ENCODE measurements at places on chromosomes 2 and 18.

DNA sequence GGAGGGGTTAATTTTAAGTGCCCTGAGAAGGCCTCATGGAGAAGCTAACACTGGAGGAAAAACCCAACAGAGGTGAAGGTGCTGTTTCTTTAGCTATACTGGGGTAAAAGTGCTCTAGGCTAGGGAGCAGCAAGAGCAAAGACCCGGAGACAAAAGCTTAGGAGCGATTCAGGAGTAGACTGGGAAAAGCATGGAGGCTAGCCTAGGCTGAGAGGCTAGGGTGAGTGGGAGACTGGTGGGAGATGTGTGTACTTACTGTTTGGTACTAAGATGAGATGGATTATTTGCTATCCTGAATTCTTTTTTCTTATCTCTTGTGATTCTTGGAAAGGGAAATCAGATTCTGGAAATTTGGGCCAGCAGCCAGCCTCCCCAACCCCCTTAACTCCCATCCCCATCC is 2.0 kb downstream of the GIGYF2 start:
- peak; percentile 49 for DNase-seq

- no peak for DNase-seq
Observed at GRCh38 chr2:3102081-3102921, 275.3 kb downstream of the EIPR1 start.

DNA sequence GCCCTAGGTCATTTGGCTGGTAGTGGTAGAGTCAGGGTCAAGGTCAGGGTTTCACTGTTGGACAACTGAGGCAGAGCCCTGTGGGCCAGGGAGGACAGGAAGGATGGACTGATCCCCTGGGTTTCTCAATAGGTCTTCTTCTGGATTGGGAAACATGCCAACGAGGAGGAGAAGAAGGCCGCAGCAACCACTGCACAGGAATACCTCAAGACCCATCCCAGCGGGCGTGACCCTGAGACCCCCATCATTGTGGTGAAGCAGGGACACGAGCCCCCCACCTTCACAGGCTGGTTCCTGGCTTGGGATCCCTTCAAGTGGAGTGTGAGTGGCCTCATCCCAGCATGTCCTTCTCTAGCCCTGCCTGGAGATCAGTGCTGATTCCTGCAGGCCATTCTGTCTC is 18.1 kb downstream of the VIL1 start:
- no peak for DNase-seq

GRCh38 chr2:36058953-36059352 is 296.6 kb upstream of the CRIM1 start:
- no peak for DNase-seq

GRCh38 chr2:241849616-241850543 is 8.8 kb downstream of the PDCD1 start:
- no peak for DNase-seq

GRCh38 chr2:88167740-88168139 is 2.4 kb upstream of the THNSL2 start:
- no peak for DNase-seq

- no peak for DNase-seq
Observed at GRCh38 chr18:46732201-46732600, 24.7 kb downstream of the ST8SIA5 start.

DNA sequence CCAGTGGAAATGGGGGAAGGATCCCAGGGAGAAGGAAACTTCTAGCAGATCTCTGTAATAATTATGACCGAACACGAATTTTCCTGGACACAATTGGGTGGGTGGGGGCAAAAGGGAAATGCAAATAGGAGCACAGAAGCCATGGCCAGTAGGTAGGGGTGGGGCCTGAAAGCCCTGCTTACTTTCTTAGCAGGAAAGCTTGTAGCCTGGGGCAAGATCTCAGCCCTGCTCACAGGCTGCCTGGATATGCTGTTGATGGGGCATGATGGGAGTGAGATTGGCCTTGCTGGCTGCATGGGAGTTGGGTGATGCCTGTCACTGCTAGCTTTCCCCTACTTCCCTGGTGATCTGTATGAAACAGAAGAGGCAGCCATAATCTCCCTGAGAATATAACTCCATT is 45.9 kb upstream of the SPOPL start:
- DNase-seq, result no peak

DNA sequence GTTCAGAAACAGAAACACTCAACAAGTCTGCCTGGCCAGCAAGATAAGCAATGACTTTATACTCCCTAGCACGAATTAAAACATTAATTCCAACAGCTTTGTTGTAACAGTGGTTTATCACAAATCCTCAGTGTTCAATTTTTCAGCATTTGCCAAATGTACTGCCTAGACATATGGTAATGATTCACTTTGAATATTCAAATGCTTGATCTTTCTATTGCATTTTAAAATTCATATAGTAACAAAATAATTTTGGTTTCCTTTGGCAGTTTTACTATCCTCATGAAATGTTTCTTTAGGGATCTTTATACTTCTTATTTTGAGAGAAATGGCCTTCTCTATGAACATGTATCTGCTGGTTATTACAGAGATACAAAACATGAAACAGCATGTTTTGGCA is 851.8 kb upstream of the NXPH2 start:
- no peak for DNase-seq

GRCh38 chr2:148926981-148927401 is 52.0 kb downstream of the KIF5C start:
- DNase-seq, result no peak

- DNase-seq, result peak; percentile 90
Observed at GRCh38 chr18:55415258-55415871, 172.6 kb downstream of the TCF4 start.

DNA sequence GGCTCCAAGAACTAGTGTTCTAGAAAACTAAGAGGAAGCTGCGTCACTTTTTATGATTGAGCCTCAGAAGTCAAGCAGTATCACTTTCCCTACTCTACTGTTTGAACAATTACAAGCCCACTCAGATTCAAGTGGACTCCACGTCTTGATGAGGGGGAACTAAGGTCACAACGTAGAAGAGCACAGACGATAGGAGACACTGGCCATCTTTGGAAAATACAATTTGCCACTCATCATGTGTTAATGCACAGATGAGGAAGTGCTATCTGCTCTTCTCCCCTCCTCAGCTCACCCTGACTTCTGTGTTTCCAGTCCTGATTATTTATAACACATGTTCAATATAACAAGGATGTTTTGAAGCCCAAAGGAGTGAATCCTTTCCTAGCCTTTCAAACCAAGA is 76.1 kb upstream of the CYP1B1 start:
- DNase-seq, result no peak

GRCh38 chr2:233501198-233502076 is 65.1 kb downstream of the USP40 start:
- no peak for DNase-seq

DNA sequence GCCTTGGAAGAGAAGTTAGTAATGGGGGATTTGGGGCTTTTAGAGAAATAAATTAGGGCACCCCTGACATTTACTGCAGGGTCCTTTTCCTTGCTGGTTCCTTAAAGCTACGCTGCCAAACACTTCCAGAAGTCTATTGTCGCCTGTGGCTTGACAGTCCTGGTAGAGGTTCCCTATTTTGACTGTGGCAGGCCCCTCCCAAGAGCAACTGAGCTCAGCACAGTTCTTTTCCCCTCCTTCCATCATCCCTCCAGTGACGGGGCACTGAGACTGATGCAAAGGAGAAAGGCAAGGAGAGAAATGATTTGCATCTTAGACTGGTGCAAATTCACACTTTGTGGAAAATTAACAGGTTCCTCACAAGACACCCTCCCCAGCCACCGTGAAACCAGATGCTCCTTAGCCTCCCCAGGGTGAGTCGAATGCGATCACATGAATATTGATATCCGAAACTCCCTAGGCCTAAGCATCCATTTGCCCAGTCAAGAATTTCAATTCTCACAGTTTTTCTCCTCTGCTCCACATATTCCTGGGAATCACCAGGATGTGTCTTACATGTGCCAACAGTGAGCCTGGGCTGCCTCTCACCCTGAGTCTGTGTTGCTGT is 45.4 kb downstream of the RABL2A start:
- DNase-seq, result peak; percentile 14

DNA sequence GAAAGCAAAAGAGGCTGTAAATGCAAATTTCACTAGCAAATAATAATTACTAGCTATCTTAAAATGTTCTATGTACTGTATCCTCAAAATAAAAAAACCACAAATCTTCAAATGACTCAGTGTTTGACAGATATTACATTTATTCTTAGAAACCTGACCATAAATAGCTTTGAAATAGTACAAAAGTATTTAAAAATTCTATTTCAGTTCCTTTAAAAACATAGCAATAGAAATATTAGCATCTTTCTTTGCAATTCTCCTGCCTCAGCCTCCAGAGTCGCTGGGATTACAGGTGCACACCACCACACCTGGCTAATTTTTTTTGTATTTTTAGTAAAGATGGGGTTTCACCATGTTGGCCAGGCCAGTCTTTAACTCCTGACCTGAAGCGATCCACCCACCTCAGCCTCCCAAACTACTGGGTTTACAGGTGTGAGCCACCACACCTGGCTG is 50.6 kb downstream of the MSH6 start:
- DNase-seq, result no peak

GRCh38 chr2:172358691-172359556 is 68.5 kb upstream of the ITGA6 start:
- DNase-seq, result no peak

DNA sequence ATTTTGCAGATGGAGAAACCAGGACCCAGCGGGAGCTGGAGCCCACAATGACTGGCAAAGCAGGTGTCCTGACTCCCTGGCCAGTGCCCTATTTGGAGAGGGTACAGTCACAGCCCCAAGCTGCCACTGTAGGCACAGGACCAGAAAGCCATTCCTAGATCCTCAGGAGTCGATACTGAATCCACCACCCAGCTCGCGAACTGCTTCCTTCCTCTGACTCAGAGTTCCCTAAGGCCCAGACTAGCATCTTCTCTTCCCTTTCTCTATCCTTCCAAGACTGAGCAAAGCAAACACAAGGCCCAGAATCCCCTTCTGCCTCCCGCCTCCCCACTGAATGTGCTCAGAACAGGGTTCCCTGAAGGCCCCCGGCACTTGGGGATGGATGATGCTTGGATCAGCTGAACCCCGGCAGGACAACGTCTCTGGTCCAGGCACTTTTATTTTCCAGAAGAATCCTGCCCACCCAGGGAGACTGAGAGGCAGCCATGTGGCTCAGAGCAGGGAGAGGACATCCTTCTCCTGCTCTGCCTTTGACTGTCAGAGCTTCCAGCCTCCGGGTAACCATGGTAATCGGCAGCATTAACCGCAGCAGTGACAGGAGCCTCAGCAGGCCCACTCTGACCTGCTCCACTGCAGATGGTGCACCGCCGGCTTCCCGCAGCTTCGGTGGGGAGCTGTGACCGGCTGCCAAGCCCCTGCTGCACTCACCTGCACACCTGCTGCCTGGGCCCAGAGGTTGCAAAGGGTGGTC is 34.8 kb upstream of the KLHL29 start:
- no peak for DNase-seq

- DNase-seq, result no peak
Observed at GRCh38 chr2:191642541-191642940, 35.4 kb upstream of the NABP1 start.

GRCh38 chr18:23837591-23837990 is 148.3 kb downstream of the LAMA3 start:
- DNase-seq, result no peak

DNA sequence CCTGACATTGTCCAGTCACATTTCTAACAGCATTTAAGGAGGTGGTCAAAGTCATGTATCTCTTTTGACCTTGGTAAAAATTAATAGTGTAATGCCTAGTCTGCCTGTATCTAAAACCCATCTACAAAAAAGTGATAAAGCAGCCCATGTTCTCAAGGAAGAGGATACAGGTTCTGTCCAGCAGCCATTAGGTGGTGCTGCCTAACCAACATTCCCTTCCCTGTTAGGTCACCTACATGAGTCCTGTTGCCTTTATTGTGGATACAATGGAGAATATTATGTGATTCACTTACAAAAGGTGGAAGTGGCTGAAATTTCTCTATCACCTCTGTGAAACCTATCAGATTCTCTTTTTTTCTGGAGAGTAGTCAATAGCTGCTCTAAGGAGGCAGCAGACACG is 52.5 kb downstream of the AQP4 start:
- DNase-seq, result peak; percentile 80

DNA sequence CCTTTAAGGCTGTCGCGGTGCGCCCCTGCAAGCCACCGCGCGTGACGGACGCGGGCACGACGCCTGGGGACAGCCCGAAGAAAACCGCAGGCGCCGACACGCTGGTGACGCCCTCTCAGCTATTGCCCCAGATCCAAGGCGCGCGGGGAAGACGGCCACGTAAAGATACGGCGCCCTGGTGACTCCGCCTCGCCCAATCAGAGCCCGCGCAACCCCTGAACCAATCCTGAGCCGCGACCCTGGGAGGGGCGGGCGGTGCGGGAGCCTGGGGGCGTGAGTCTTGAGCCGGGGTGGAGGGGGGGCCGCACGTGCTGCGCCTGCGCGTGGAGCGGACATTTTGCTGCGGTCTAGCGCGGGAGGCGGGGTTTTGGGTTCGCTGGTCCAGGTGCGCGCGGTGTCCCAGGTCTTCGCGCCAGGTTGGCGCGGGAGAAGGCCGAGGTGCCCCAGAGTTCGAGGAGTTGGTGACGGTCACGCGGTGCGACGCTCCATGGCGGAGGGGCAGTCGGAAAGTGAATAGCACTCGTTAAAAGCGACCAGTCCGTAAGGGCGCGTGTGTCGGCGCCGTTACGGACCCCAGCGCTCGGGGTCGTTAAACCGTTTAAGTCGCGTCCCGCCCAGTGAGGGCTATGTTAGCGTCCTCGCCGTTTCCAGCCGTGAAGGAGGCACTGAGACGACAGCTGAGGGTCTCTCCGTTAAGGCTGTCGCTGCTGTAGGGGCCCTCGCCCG is 15.9 kb downstream of the NMUR1 start:
- DNase-seq, result peak; percentile 99

GRCh38 chr2:241950413-241951315 is 81.1 kb downstream of the RTP5 start:
- DNase-seq, result peak; percentile 97

DNA sequence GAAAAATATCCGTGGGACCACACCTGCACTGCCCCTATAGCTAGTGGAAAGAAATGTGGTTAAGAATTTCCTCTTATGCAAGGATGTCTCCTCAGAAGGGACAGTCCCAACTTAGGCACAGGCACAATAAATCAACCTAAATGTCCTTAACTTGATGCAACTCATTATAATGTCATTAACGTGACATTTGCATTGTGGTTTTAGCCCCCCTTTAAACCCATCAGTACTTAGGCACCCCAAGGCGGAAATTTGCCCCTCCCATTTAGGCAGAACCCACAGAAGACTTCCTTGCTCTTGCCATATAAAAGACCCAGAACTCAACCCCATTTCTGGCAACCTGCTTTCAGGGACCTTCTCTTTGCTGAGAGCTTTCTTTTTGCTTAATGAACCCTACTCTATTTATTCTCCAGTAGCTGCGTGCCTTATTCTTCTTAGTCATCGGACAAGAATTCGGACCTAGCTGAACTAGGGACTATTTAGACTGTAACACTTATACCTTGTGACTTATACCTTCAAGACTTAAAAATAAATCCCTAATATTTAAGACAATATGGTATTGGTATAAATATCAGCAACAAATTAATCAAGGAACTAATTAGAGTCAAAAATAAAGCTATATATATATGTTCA is 1281.6 kb upstream of the TMEFF2 start:
- no peak for DNase-seq

- no peak for DNase-seq
Observed at GRCh38 chr2:12205086-12205485, 458.7 kb downstream of the LPIN1 start.

GRCh38 chr2:201933792-201934237 is 99.8 kb upstream of the FZD7 start:
- DNase-seq, result no peak

All from GM23338 (cell line).